NCI-H2107 (cell line): ENCODE measurements at places on chromosomes 16 and 17.

DNA sequence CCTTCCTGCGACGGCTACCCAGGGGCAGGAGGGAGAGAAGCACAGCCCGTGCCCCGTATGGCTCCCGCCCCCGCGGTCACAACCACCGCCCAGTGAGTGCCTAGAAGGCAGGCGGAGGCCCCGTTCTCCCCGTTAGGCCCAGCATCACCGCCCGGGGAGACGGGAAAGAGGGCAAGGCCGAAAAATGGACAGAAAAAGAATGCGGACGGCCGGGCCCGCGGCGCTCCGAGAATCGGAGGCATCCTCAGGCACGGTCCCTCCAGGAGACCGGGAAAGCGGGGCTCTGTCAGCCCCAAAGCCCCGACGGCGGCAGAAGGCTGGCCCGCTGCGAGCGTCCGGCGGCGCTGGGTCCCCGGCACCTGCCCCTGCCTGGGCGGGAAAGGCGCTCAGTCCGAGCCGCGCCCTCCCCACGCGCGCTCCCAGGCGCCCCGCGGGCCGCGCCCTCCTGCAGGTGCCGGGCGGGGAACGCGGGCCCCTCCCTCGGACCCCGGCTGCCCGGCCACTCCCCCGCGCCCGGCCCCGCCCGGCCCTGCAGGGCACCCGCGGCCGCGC, 407 bp downstream of the MCRIP1 start:
- DNase-seq = no peak

DNA sequence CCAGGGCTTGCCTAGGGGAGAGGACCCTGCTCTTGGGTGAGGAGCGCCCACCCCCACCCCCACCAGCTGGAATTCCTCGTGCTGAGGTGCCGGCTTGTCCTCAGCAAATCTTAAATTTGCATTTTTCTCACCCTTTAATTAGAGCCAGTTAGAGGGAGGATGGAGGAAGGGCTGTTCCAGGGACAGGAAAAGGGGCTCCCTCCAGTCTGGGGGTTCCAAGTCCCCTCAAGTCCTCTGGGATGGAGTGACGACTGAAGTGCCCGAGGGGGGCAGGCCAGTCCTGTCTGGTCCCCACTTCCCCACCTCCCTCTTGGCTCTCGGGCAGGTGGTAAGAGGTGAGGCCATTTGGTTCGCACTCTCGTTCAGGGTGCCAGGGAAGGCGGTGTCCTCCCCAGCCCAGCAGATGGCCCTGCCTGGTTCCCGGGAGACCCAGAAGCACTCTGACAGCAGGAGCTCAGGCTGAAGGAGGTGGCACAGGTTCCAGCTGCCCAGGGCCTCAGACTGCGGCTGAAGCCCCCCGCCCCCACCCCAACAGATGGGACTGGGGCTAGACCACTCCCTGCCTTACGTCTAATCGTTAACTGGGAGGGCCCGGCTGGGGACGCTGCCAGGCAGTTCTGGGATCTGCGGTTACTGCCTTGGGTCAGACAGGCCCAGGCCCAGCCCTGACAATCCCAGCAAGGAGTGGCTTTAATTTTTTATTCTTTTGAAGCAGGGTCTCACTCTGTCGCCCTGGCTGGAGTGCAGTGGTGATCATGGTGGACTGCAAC, 2.2 kb downstream of the RAB26 start:
- DNase-seq = no peak

GRCh38 chr17:73465130-73465952, 153.5 kb upstream of the CDC42EP4 start:
- no peak for DNase-seq

- DNase-seq = no peak
Measured at GRCh38 chr17:38324141-38324697, 19.5 kb downstream of the GPR179 start.

- no peak for DNase-seq
Measured at GRCh38 chr16:89168381-89169189, 3.0 kb upstream of the CDH15 start.

GRCh38 chr17:57432507-57433277, 176.4 kb downstream of the MSI2 start:
- no peak for DNase-seq

DNA sequence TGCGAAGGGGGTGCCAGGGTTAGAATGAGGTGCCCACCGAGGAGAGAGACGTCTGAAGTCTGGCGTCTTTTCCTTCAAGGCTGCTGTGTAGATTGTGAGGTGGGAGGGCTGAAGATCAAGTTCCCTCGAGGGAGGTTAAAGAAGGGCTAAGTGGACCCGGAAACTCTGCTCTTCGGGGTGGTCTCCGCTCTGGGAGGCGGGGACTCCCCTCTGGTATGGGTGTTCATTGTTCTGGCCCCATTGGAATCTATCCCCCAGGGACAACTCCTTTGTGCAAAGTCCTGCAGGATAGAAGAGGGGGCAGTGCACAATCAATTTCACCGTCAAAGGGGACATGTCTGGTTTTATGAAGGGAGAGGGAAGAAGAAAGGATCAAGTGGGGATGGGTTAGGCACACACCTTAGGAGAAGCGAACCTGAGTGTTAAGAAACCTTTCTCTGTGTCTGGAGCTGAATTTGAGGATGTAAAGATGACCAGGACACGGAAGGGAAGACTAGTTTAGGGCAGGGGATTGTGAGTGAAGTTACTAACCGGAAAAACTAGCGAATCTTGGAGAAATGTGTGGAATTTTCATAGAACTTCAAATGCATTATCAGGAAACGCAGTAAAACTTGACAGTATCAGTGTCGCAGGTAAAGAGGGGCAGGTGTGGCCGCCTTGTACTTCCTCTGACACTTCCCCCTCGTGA, 809 bp upstream of the RAB34 start:
- no peak for DNase-seq

DNA sequence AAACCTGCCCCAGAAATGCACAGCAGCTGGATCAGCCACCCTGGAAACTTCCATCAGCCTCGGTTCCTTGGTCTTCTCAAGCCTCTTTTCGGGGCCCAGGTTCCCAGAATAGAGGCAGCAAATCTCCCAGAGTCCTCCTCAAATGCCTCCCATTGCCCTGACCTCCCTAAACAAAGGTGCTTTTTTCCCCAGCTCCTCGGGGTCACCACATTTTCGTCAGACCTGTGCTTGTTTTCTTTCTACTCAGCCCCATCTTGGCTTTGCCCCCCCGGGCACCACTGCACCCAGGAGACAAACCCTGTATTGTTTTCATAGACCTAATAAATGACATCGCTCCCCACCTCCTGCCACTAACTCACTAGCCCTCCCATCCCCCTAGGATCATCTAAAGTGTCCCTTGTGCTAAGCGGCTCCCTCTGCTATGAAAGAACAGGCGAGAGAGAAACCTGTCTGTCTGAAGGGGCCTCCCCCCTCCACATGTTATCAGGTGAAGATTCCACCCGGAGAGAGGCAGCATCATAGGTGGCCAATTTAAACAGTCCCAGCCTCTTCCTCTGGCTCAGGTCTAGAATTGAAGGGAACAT, 451.1 kb downstream of the SOX9 start:
- no peak for DNase-seq

DNA sequence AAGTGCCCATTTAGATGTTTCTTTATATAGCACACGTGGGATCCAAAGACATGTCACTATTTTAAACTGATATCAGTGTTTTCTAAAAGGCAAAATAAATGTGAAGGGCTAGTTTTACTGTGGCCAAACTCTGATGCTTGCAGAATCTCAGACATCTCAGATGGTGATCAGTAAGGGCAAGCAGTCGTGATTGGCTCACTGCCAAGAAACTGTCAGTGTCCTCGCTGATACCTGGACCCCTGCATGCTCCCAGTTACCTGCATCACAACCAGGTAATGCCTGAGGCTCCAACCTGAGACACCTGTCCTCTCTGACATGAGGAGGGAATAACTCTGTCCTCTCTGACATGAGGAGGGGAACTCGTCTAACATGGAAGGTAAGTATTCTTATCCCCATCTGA, 114.0 kb downstream of the SPECC1 start:
- DNase-seq = no peak
